Left renal pelvis (tissue), 4 donors: ENCODE measurements at places on chromosomes 4 and X. TPM values are rescaled to one million over a fixed set of nuclear protein-coding genes. Genes with fewer than 3 reads are reported as not detected.

Gene TBX22
- 3.9 TPM for polyA plus RNA-seq

DNA sequence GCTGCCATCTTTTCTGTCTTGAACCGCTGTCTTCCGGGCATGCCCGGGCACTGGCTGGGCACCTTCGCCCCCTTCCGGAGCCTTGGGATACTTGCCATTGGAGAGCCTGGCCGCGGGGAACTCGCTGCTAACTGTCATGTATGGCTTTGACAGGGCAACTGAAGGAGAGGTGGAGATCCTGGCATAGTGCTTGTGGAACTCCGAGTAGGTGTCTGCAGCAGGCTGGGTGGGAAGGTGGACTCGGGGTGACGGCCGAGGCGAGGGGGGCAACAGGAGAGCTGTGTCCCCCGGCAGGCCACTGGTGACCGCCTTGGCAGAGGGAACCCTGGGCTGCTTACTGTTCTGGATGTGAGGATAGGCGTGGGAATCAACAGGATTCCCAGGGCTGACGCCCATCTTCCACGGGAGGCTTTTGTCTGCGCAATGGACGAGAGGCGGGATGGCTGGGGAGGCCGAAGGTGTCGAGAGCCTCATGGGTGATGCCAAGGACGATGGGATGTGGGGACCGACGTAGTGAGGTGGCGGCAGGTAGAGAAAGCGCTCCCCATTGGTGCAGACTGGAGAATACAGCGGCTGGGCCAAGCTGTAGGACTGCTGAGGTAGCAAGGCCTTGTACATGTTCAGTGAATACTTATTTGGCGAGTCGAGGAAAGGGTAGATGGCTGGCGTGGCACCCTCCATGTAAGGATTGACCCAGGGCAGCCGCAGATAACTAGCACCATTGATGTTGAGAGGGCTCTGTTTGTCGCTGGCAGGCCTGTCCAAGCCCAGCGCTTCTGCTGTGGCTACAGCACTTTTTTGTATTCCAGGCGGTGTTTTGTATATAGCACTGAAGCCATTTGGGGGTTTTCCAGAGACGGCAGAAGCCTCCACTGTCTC, 23.4 kb downstream of the BCOR start:
- DNase-seq, result no peak

DNA sequence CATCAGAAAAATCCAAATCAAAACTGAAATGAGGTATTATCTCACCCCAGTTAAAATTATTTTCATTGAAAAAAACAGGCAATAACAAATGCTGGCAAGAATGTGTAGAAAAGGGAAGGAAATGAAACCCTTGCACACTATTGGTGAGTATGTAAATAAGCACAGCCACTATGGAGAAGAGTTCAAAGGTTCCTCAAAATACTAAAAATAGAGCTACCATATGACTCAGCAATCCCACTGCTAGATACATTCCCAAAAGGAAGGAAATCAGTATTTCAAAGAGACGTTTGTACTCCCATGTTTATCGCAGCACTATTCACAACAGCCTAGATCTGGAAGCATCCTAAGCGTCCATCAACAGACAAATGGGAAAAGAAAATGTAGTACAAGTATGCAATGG, 932.4 kb downstream of the PCDH18 start:
- DNase-seq, result no peak

Gene SPANXN4
- polyA plus RNA-seq, result not detected

Gene CT83
- polyA plus RNA-seq, result not detected

Gene DCAF4L1
- polyA plus RNA-seq, result 0.07 TPM

DNA sequence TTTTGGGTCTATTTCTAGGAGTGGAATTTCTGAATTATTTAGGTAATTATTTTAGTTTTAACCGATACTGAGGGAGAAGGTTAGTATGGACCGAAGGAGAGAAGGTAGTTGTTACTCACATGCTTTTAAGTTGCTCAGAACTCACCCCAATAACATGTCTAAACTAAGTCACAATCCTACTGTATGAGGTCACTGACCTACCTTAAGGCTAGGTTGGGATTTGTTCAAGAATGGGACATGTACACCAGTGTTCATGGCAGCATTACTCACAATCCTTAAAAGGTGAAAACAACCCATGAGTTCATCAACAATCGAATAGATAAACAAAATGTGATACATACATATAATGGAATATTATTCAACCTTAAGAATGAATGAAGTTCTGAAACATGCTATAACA, 90.5 kb downstream of the MSN start:
- no peak for DNase-seq

DNA sequence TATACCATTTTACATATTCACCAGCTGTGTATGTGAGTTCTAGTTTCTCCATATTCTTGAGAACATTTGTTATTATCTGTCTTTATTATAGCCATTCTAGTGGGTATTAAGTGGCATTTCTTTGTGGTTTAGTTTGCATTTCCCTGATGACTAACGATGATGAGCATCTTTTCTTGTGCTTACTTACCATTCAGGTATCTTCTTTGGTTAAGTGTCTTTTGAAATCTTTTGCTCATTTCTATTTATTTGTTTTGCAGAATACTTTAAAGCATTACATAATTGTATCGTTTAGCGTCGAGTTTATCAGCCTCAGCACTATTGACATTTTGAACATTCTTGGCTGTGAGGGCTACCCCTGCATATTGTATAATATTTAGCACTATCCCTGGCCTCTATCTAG, 85.4 kb downstream of the FRMPD4 start:
- DNase-seq, result no peak

Gene ODAM
- 1.3 TPM for polyA plus RNA-seq

- no peak for DNase-seq
Observed at GRCh38 chrX:28888416-28888815, 301.2 kb downstream of the IL1RAPL1 start.

GRCh38 chr4:158913766-158914165, 144.9 kb downstream of the FNIP2 start:
- no peak for DNase-seq

Gene TRIM61
- polyA plus RNA-seq, result 2.2 TPM

- no peak for DNase-seq
Observed at GRCh38 chrX:40260146-40260747, 162.5 kb upstream of the BCOR start.

DNA sequence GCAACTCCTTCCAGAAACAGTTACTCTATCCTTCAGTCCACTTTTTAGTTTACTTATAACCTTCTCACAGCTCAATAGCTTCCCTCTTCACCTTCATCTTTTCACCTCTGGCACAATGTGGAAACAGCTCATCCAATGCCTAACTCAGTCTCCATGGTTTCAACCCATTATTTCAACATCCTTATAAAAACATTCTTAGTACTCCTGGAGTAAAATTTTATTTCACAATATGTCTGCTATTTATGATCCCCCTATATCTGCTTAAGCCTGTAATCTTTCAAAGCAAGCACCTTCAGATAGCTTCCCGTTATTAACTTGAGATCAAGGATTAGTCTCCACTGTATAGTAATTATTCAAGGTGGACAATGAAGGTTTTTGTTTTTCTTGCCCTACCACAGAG, 156.3 kb downstream of the GASK1B start:
- no peak for DNase-seq

DNA sequence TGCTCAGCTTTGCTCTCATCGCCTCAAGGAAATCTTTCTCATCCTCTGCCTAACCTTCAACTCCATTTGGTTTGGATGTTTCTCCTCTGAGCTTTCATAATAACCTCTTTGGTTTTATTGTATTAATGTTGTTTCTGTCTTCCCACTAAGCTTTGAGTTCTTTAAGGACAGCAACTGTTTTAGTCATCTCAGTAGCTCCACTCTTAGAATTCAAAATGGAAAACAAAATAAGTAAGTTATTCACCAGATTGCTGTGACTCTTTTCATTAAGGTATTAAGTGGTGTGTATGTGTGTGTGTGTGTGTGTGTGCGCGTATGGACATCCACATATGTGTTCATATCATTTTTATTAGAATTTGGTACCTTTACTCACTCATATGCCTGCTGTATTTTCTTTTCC, 279.2 kb upstream of the BOD1L1 start:
- no peak for DNase-seq

Gene MAOA
- 2.7 TPM for polyA plus RNA-seq

GRCh38 chr4:100839712-100840111, 321.9 kb upstream of the EMCN start:
- no peak for DNase-seq

GRCh38 chrX:71235482-71235881, 12.5 kb downstream of the GJB1 start:
- DNase-seq, result no peak

Gene STPG2
- polyA plus RNA-seq, result 0.08 TPM

Gene UGT2B7
- 68.1 TPM for polyA plus RNA-seq

Gene CXCL8
- polyA plus RNA-seq, result 0.35 TPM

- no peak for DNase-seq
Observed at GRCh38 chr4:87680271-87680670, 30.2 kb downstream of the DMP1 start.

- DNase-seq, result no peak
Observed at GRCh38 chr4:68735106-68735505, 64.7 kb upstream of the UGT2B15 start.

Gene CPE
- polyA plus RNA-seq, result 204 TPM

Gene TMEM271
- polyA plus RNA-seq, result 0.06 TPM

- DNase-seq, result no peak
Observed at GRCh38 chrX:49753691-49754090, 57.9 kb upstream of the PAGE1 start.

- no peak for DNase-seq
Observed at GRCh38 chr4:67896421-67897065, 12.7 kb upstream of the TMPRSS11D start.

GRCh38 chr4:78293821-78294301, 236.7 kb downstream of the FRAS1 start:
- DNase-seq, result no peak

- DNase-seq, result no peak
Observed at GRCh38 chr4:56424697-56425514, 10.5 kb downstream of the PPAT start.

- DNase-seq, result no peak
Observed at GRCh38 chr4:89492581-89493071, 185.0 kb upstream of the GPRIN3 start.

DNA sequence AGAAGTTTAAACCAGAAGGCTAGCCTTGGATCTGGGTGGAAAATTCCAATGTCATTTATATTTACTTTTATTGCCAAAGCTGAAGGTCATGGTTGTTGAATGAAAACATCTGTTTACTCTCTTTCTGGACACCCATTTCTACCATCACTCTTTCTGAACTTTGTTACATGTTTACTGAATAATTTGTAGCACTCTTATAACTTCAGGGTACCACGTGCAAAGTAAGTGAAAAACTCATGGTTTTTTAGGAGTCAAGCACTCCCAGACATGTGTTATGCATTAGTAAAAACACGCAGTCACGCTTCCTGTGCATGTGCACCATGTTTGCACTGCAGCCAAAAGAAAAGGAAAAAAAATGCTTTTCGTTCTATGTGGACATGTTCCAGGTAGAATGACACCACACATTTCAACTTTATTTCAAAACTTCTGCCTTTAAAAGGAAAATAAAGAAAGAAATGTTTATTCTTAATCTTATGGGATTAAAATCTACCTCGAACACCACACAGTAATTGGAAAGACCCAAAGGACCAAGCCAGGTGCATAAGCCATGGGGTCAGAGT, 31.4 kb upstream of the ADH1C start:
- peak; percentile 58 for DNase-seq

DNA sequence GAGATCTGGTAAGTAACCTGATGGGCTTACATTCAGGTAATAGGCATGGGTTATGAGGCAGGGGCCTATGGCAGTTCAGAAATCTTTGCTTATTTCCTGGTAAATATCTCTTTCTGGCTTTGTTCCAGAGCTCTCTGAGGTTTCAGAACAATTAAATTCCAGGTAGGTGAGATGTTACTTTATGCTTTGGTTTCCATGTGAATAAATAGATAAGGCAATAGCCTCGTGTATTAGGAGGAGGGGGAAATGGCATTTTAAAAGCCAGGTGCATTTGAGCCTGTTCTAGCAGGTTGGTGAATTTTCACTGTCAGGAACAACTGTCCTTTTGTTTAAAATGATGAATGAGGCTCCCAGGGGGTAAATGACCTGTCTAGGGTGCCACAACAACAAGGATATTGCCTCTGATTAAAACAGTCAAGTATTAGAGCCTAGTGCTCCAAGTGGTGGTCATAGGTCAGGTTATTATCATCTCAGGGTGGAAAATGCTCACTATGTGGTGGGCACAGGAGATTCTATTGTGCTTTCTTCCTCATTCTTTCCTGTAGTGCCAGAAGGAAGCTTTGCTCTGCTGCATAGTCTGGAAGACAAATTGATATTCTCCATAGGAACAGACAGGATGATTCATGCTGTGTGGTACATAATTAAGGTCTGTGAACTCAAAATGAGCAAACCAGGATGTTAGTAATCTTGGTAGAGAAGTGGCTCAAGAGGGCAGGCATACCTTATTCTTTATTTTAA, 296.2 kb downstream of the INPP4B start:
- no peak for DNase-seq

DNA sequence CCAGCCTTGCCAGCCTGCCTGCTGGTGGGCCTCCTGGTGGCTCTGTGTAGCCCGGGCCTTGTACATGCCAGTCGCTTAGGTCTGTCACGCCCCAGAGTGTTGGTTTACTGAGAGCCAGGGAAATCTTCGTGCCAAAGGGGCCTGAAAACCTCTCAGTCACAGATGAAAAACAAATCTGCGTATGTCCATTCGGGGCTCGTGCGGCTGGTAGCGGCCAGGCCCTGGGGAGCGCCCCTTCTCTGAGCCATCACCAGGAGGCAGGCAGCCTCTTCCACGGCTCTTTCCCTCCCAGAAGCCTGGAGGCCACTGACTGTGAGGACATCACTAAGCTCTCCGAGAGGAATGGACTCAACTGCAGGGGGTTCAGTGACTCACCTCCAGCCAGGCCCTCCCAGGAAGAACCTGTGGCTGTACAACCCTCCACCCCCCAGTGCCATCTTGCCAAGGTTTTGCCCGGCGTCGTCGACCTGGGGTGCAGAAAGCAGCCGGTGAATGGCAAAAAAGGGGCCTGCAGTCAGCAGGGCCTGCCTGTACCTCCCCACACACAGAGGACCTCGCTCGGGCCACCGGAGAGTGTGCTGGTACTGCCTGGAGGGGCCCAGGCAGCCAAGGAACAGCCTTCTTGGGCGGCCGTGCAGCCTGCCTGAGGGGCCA, 162.2 kb downstream of the BCOR start:
- DNase-seq, result no peak

DNA sequence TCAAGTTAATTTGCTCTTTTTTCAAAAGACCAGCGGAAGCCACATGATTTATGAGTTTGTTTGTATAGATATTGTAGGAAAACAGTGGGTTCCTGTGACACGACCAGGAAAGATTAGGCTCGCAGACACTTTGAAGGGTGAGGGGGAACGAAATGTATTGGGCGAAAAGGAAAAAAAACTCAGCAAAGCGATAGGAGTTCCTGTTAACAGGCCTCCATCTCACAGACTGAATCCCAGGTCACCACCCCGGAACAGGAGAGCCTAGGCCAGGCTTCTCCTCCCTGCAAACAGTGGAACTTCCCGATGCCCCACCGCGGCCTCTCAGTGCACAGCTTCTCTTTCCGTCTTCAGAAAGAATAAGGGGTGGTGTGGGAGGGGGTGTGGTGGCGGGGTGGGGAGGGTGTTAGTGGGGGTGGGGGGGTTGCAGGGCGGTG, 181.8 kb upstream of the GPRIN3 start:
- DNase-seq, result no peak

- no peak for DNase-seq
Observed at GRCh38 chr4:164251257-164251656, 502.7 kb upstream of the SMIM31 start.

GRCh38 chr4:143302536-143302935, 34.1 kb upstream of the GAB1 start:
- no peak for DNase-seq

- no peak for DNase-seq
Observed at GRCh38 chr4:113825272-113825671, 63.7 kb upstream of the CAMK2D start.
